Nucleus accumbens (tissue), 56 donors: ENCODE measurements at places on chromosomes 7 and 10.

DNA sequence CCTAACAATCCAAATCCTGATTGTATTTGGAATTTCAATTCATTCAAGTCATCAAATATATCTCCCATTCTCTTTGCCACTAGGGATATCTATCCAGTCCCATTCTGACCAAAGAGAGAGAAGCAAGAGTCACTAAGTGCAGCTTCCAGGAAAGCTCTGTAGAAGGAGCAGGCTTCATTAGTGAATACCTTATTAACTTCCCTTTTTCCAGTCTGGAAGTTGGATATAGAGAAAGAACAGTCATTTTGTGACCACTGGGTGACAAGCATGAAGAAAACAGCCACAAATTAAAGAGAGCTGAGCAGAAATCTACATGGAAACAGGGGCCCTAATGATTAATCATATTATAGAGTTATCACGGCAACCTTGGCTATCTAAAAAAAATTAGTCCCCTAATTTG, 190.7 kb upstream of the ADO start:
- no peak for DNase-seq

GRCh38 chr10:57955076-57955475, 312.6 kb downstream of the IPMK start:
- DNase-seq: no peak

GRCh38 chr7:27689591-27690164, 27.0 kb upstream of the HIBADH start:
- DNase-seq: no peak

GRCh38 chr10:49540056-49540797, 1.3 kb upstream of the ERCC6 start:
- no peak for DNase-seq
